H1 (cell line): ENCODE measurements at places on chromosomes 13 and 19. TPM values are rescaled to one million over a fixed set of nuclear protein-coding genes. Genes with fewer than 3 reads are reported as not detected.
A peak's percentile ranks its signal among the peaks of the same experiment; 100 is the strongest.

The SYNE4 gene
- 20.8 and 21.8 TPM in 2 replicates for total RNA-seq

- H3K27ac ChIP-seq: no peak overlapping the region
- peaks cover 3% of the 10 kb centered on the region; the same call in 1 of the 2 replicates for H3K36me3 ChIP-seq
- H3K4me1 ChIP-seq: no peaks in the 10 kb centered on the region
- peak; percentile 20 for DNase-seq
- no peaks in the 10 kb centered on the region for H3K27me3 ChIP-seq
- H3K4me3 ChIP-seq: no peak overlapping the region
Observed at GRCh38 chr13:99351772-99352171, 44.6 kb upstream of the GPR183 start.

The CEACAM19 gene
- 2.7 and 3.1 TPM in 2 replicates for total RNA-seq

DNA sequence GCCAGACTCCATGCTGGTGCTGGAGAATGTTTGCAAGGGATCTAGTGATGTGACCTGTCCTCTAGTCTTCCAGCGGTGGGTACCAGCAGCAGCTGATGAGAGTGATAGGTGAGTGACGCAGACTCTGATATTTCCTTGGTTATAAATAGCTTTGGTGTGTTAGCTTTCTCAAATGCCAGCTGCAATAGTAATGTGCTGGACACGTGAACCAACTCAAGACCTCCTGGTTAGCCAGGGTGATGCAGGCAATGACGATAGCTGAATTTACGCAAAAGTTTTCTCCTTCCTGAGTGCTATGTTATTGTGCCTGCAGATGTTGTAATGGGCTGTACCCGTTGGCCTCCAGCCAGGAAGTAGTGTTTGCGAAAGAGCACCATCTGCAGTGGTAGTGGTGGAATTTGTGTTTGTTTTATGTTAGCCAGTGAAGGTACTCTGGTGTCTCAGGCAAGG lies 129.5 kb downstream of the CYSLTR2 start:
- no peaks in the 10 kb centered on the region for H3K27me3 ChIP-seq
- no peak for DNase-seq
- no peaks in the 10 kb centered on the region for H3K4me1 ChIP-seq
- H3K27ac ChIP-seq: no peak overlapping the region
- H3K36me3 ChIP-seq: no peaks in the 10 kb centered on the region
- H3K4me3 ChIP-seq: no peak overlapping the region

DNA sequence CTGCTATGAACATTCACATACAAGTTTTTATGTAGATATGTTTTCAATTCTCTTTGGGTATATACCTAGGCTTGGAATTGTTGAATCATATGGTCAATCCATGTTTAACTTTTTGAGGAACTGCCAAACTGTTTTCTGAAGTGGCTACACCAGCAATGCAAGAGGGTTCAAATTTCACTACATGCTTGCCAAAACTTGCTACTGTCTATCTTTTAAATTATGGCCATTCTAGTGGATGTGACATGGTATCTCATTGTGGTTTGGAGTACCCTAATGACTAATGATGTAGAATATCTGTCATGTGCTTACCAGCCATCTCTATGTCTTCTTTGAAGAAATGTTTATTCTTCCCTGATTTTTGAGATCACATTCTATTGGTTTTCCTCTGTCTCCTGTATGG lies 860.3 kb downstream of the DIAPH3 start:
- no peaks in the 10 kb centered on the region for H3K4me1 ChIP-seq
- no peaks in the 10 kb centered on the region for H3K36me3 ChIP-seq
- H3K27ac ChIP-seq: no peak overlapping the region
- DNase-seq: no peak
- H3K27me3 ChIP-seq: no peaks in the 10 kb centered on the region
- H3K4me3 ChIP-seq: no peak overlapping the region

The MYPOP gene
- total RNA-seq: 11.1 and 12.6 TPM in 2 replicates

DNA sequence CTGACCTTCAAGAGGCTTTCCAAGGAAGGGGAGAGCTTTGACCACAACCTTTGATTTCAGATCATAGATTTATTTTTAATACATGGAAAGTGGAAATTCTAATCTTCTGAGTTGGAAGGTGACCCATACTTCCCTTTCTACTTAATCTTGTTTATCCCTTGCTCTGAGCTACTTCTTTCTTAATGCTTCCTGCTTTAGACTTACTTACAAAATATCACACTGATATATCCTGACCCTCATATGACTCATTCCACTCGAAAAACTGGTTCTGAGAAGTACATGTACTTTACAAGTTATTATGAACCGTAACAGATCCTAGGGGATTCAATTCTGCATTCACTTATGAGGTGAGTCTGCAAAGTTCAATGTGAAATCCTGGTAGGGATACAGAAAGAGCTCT lies 76.2 kb upstream of the IRS2 start:
- H3K27me3 ChIP-seq: no peaks in the 10 kb centered on the region
- no peaks in the 10 kb centered on the region; the same call in 1 of the 2 replicates for H3K4me1 ChIP-seq
- no peak overlapping the region for H3K4me3 ChIP-seq
- no peaks in the 10 kb centered on the region for H3K36me3 ChIP-seq
- no peak overlapping the region for H3K27ac ChIP-seq

DNA sequence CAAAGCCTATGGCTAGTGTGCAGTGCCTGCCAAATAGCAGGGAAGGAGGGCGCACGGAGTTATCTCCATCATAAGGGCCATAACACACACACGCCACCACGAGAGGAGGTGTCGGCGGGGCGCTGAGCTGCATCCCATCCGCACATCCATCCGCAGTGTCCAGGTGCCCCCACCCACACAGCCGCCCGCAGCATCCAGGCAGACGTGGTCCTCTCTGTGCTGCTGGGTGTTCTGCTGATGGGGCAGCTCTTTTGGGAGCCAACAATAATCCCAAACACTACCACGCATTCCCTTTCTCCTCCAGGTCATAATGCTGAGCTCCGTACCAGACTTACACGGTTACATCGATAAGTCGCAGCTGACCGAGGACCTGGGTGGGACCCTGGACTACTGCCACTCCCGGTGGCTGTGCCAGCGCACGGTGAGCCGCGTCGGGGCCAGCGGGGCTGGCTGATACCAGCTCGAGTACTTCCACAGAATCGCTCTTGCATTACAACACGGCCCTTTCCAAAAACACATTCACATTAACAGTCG lies 41.5 kb upstream of the F7 start:
- no peaks in the 10 kb centered on the region for H3K36me3 ChIP-seq
- no peaks in the 10 kb centered on the region for H3K4me1 ChIP-seq
- no peak overlapping the region for H3K4me3 ChIP-seq
- H3K27ac ChIP-seq: no peak overlapping the region
- H3K27me3 ChIP-seq: no peaks in the 10 kb centered on the region

The INSL3 gene
- 0.41 and 1.2 TPM in 2 replicates for total RNA-seq

DNA sequence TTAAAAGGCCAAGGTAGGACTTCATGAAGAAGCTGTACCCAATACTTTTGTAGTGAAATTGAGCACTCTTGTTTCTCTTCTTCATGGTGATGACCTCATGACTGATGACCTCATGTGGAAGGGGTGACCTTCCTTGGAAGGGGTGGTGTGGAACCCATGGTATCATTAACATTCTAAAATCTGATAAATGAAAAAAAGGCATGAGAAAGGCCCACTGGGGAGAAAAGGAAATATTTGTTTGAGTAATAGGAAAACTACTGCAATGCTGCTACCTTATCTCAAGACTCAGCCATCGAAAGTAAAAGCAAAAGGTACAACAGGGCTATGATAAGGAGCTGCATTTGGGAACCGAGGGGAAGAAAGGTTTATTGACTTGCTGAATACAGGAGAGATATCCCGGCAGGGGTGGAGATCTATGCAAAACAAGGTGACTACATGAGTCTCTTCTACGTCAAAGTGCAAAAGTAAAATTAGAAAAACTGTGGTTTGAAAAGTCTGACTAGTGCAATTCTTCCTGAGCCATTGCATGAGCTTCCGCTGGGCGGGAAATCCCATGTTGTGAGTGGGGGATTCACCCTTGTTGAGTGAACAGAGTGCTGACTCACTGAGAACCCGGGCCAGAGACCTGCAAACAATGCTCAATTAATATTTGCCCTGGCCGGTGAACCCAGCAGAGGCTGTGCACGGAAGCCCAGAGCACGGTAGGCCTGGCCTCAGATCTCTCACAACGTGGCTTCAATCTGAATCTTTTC lies 138.9 kb upstream of the RFC3 start:
- no peaks in the 10 kb centered on the region for H3K36me3 ChIP-seq
- no peaks in the 10 kb centered on the region for H3K27me3 ChIP-seq
- no peak for DNase-seq
- H3K27ac ChIP-seq: no peak overlapping the region

DNA sequence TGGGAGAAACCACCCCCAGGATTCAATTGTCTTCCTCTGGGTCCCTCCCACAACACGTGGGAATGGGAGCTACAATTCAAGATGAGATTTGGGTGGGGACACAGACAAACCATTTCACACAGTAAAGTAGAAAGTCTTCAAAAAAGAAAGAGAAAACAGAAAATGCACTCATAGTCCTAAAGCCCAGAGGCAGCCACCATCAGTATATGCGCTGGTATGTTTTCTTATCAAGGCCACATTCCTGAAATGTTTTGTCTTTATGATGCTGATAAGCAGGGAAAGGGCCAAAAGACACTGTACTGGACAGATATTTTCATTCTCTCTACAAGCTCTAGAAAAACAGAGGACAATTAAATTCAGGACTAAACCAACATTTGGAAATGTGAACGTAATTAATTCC lies 375.8 kb upstream of the TSHZ3 start:
- H3K36me3 ChIP-seq: no peaks in the 10 kb centered on the region
- no peaks in the 10 kb centered on the region for H3K27me3 ChIP-seq
- no peaks in the 10 kb centered on the region; the same call in 1 of the 2 replicates for H3K4me1 ChIP-seq
- no peak overlapping the region for H3K4me3 ChIP-seq

The OR7C1 gene
- total RNA-seq: not detected in 2 replicates

The TUBA3C gene
- total RNA-seq: not detected in 2 replicates

The FGF14 gene
- total RNA-seq: 0.33 and 0.58 TPM in 2 replicates

- no peak overlapping the region for H3K4me3 ChIP-seq
- H3K27me3 ChIP-seq: peaks cover 6% of the 10 kb centered on the region
- DNase-seq: no peak
- no peaks in the 10 kb centered on the region; the same call in 1 of the 2 replicates for H3K4me1 ChIP-seq
- peak overlapping the region; percentile 23; the same call in 1 of the 2 replicates for H3K27ac ChIP-seq
Observed at GRCh38 chr19:45391346-45391745, 13.5 kb downstream of the PPP1R13L start.

- H3K4me1 ChIP-seq: no peaks in the 10 kb centered on the region
- no peaks in the 10 kb centered on the region for H3K27me3 ChIP-seq
- DNase-seq: no peak
- H3K27ac ChIP-seq: no peak overlapping the region
Observed at GRCh38 chr13:114008964-114009589, 35.2 kb upstream of the C13orf46 start.

DNA sequence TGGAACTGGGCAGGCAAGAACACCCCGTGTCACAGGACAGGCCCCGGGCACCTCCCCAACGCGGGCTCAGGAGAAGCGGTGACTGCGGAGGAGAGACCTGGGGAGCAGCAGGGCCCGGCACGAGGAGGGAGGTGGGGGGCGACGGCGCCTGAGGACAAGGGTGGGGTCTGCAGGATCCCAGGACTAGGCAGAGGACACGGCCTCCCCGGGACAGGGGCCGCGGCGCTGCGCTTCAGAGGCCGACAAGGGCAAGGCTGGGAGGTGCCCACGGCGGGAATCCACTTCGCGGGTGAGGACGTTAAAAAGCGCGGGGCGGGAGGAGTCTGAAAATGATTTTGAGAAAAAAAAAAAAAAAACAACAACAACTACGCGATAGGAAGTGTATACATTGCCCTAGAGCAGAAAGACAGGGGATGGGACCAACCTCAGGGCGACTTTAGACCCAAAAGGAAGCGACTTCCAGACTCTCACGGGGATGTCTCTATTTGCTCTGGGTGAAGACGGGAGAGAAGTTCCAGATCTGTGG lies 44.9 kb downstream of the ZNF611 start:
- no peaks in the 10 kb centered on the region; the same call in 1 of the 2 replicates for H3K4me1 ChIP-seq
- peak overlapping the region; percentile 68 for H3K4me3 ChIP-seq
- H3K27ac ChIP-seq: no peak overlapping the region
- peaks cover 6% of the 10 kb centered on the region for H3K27me3 ChIP-seq

The ZNF223 gene
- total RNA-seq: 3.9 and 4.3 TPM in 2 replicates
